T-helper 2 cell (primary cell): ENCODE measurements at places on chromosomes 4 and X.

- no peak for DNase-seq
Measured at GRCh38 chrX:155144926-155145325, 71.3 kb upstream of the VBP1 start.

- DNase-seq, result no peak
Measured at GRCh38 chr4:48134081-48134480, at the start of gene TXK. Gene TXK (minus strand): TSS chr4:48134250. CDS start chr4:48134170, 80 bp downstream.

GRCh38 chr4:177006331-177006730 lies 213.6 kb upstream of the VEGFC start:
- no peak for DNase-seq

- no peak for DNase-seq
Measured at GRCh38 chrX:50068893-50069292, 131.9 kb downstream of the AKAP4 start.

GRCh38 chrX:148380650-148381561 lies 119.5 kb upstream of the AFF2 start:
- peak; percentile 89 for DNase-seq

GRCh38 chr4:6986072-6986780 lies 56.9 kb upstream of the TADA2B start:
- no peak for DNase-seq
